ENCODE measurements at places on chromosomes 4 and X.
A peak's percentile ranks its signal among the peaks of the same experiment; 100 is the strongest.

- no peak for DNase-seq
Measured at GRCh38 chrX:11393949-11394654, 100.9 kb downstream of the AMELX start.

DNA sequence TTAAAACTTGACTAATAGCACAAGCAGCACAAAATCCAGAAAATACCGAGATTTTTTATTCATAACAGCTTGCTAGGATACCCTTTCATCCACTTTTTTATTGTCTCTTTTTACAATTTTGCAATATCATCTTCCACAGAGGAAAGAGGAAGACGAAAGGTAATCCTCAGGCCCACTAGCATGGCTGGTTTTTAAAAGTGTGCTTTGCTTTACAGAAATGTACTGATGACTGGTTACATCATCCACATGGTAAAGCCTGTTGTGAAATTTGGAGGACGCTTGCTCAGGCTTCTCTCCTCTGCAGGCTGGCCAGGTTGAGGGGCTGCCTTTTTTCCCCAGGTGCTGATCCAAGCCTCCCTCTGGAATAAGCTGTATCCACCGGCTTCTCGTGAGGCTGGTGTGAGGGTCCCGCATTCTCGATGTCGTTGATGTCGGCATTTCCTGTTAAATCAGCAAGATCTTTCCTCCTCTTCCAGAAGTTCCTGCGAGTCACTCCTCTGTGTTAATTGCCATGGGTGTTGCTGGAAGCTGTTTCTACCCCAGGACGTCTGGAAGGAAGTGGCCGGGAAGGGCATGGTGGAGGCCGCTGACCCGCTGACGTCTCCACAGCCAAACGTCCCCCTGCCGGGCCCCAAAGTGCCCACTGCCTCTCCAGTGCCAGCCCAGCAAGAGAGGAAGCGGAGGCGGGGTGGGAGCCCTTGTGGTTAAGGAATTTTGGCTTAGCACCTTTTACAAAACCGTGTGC lies 5.8 kb upstream of the DGKQ start:
- no peak for DNase-seq

GRCh38 chrX:37613933-37614332 lies 42.5 kb downstream of the LANCL3 start:
- DNase-seq: no peak

DNA sequence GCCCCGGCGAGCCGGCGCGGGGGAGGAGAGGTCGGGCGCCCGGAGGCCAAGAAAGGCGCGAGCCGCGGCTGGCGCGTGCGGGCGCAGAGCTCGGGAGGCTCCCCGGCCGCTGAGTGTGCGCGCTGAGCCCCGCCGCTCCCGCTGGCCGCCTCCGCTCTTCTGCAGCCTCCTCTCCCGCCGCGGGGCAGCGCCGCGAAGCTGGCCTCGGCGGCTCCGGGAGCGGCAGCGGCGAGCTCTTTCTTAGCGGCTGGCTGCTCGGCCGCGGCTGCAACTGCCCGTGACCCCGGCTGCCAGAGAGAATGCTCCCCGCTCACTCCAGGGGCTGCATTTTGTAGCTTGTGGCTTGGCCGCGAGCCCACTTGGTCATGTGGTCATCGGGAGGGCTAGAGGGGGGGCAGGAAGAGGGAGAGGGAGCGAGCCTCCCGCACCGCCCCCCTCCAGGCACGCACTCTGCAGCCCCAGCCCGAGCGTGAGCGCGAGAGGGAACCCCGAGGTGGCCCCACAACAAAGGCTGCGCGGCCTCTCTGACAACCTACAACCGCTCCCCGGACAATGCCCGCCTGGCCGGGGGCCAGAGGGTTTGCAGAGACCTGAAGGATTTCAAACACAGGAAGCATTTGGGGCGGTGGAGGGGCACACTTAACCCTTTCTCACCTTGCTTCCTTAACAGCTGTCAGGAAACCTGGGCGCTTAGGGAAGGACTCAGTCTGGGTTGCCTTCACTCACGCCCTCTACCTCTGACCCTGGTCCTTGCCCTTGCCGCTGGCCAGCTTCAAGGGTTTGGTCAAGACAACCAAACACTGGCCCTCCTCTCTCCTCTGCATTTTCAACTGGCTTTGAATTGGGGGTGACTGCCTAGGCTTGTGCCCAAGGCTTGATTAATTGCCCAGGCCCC lies at the start of gene APLN:
TSS of gene APLN (minus strand) at position 305 of the 895 bp plus-strand sequence. CDS start 326 bp downstream, outside the sequence.
- DNase-seq: peak; percentile 4

All from activated naive CD8-positive, alpha-beta T cell treated with anti-CD3 and anti-CD28 coated beads, Interleukin-2, amount 50 U/mL, for 24 hours (primary cell).